ENCODE measurements at places on chromosomes 5 and 9.

DNA sequence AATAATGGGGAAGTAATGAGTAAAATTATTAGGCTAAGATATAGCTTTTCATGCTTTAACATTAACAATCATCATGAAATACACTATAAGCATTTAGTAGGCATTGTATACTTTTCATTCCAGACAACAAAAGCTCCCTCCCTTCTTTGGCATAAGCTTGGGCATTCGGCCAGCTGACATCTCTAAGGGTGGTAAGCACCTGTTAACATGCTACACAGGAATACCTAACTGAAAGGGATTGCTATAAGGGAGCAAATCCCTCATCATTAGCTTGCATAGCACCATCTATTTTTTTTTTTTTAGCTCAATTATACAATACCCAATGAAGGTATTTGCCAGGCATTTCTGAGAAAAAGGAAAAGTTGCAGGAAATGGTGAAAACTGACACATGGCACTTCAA is 16.6 kb downstream of the STRBP start:
- no peak for DNase-seq

- DNase-seq = peak; percentile 83
Observed at GRCh38 chr5:14265570-14265969, 122.4 kb downstream of the TRIO start.

GRCh38 chr9:16571127-16571802 is 299.2 kb downstream of the BNC2 start:
- no peak for DNase-seq

DNA sequence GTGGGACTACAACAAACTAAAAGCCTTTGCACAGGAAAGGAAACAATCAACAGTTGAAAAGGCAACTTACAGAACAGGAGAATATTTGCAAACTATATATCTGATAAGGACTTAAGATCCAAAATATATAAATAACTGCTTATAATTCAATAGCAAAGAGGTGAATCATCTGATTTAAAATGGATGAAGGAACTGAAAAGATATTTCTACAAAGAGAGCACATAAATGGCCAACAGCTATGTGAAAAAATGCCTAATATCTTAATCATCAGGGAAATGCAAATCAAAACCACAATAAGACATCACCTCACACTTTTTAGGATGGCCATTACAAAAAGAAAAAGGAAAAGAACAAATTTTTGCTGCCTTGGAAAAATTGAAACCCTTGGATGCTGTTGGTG is 100.4 kb downstream of the LURAP1L start:
- DNase-seq = no peak

DNA sequence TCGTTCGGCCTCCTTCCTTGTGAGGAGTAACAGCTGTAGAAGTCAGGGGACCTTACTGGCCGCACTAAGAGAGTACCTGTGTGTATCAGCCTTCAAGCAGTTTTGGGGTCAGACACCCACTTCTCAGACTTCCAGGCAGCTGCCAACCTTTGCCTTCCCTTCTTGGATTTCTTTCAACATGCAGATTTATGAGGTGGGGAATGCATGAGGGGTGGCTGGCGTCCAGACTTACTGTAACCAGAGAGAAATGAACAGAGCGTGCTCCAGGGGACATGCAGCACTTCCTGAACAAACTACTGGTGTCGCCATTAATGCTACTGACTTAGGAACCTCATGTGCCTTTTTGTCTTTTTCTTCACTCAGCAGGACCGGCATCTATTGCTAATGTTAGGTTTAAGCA is 46.7 kb downstream of the INSYN2B start:
- DNase-seq = no peak

GRCh38 chr5:6469836-6470235 is 21.2 kb downstream of the UBE2QL1 start:
- DNase-seq = no peak

- DNase-seq = no peak
Observed at GRCh38 chr5:115124741-115125140, 45.0 kb downstream of the TRIM36 start.

- no peak for DNase-seq
Observed at GRCh38 chr5:133006653-133007052, 19.7 kb downstream of the ZCCHC10 start.

- DNase-seq = no peak
Observed at GRCh38 chr5:84383296-84383815, 1.3 kb downstream of the EDIL3 start.

DNA sequence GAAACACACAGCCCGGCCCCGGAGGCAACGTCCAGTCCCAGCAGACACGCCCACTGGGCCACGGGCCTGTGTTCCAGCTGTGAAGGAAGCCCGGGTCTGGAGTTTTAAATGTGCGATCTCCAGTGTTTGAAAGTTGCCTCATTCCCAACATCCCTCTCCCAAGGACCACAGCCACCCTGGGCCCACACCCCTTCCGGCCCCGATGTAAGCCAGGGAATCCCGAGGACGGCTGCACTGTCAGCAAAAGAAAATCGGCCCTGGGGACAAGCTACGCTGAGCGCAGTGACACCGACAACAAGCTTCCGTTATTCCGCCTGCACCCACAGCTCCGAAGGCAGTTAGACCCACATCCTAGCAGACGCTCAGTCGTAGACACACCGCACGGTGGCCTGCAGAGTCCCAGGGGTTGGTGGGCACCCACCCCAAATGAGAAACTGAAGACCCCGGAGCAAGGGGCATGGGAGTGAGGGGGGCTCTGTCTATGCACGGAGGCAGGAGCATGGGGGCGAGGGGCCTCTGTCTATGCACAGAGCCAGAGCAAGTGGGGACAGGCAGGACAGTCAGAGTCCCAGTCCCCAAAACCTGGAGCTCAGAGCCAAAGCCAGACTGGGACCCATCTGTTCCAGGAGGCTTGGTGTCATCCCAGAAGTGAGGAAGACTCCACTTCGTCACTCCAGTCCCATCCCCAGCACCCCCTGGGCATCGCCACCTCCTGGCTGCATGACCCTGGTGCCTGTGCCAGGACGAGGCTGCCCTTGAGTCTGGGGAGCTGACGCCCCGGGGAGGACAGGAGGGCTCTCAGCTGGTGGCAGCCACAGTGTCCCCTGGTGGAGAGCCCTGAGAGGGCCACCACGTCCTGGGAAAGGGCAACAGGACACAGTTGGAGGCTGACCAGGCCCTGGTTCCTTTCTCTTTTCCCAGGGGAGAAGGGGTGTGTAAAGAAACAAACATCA is 23.4 kb downstream of the GLT6D1 start:
- no peak for DNase-seq

GRCh38 chr9:21031808-21032183 is 356 bp upstream of the HACD4 start:
- DNase-seq = no peak

GRCh38 chr9:133990366-133991213 is 1.5 kb downstream of the VAV2 start:
- DNase-seq = peak; percentile 56
